Hematopoietic multipotent progenitor cell treated with erythropoietin and hydrocortisone succinate and interleukin-3 and kit ligand, for 15 days (in vitro differentiated cells): ENCODE measurements at places on chromosomes 12 and 14.

- no peak for DNase-seq
These were observed 4.4 kb downstream of the MMP17 start for GRCh38 chr12:131832321-131833231.

DNA sequence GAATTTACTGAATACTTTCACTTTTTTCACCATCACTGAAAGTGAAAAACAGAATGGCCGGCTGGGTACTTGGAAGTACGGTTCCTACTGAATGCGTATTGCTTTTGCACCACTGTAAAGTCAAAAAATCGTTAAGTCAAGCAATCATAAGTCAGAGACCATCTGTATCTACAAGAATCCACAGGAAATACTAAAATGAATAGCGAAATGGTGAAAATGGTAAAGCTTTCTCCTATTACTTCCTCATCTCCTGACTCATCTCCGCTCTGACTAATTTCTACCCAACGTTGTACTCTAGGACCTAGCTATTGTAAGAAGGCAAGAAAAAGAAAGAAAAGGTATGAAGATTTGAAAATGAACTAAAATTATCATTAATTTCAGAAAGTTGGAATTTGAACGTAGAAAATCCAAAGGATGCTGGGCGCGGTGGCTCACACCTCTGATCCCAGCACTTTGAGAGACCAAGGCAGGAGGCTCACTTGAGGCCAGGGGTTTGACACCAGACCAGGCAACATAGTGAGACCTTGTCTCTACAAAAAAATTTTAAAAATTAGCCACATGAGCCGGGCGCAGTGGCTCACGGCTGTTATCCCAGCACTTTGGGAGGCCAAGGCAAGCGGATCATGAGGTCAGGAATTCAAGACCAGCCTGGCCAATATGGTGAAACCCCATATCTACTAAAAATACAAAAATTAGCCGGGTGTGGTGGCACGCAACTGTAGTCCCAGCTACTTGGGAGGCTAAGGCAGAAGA lies 5.3 kb upstream of the CDCA4 start:
- DNase-seq, result no peak

DNA sequence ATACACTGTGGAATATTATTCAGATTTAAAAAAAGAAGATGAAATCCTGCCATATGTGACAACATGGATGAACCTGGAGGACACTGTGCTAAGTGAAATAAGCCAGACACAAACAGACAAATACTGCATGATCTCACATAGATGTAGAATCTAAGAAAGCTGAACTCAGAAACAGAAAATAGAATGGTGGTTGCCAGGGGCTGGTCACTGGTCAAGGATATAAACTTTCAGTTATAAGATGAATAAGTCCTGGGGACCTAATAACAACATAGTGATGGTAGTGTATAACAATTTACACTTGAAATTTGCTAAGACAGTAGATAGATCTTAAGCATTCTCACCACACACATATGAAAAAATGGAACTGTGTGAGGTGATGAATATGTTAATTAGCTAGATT lies 161.3 kb upstream of the TMCC3 start:
- no peak for DNase-seq

- no peak for DNase-seq
These were observed 32.3 kb upstream of the INF2 start for GRCh38 chr14:104657101-104657524.

DNA sequence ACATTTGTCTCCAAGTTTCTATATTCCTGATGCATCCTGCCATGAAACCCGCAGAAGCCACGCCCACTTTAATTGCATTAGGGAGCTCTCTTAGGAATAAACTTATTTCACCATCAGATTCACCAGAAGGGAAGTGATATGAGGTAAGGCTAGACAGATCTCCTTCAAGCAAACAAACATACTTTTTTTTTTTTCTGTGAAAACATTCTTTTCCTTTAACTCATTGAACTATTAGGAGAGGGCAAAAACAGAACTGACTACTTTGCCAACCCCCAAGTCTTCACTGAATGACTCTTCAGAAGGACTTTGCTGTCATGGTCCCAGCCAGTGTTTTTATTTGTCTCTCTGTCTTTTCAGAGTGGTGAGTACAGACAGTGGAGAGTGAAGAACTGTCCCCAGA lies 48.4 kb downstream of the GTF2A1 start:
- DNase-seq, result no peak

DNA sequence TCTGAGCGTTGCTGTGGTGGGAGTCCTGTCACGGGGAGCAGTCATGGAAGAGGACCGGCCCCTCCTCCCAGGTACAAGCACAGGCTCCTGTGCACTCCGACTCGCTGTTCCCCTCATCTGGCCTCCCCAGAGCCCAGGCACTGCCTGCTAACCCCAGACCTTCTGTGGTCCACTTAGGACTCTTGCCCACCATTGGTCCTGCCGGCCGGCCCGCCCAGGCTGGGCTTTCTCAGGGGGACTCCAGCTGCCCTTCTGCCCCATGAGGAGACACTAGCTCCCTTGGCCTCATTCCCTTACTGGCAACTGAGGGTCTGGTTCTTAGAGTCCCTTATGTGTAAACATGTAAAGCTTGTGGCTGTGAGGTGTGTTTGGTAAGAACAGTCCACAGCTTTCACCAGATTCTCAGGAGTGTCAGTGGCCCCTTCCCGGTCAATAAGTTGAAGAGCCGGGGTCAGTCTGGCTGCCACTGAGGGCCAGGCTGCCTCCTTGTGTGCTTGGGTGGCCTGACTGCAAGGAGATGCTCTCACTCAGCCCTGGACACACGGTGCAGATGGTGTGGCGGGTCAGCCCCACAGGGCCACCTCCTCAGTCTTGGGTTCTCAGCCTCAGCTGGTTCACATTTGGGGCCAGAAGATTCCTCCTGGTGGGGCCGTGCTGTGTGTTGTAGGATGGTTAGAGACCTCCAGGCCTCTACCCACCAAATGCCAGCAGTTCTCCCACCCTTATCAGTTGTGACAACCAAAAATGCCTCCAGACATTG lies 43.6 kb downstream of the DDX51 start:
- no peak for DNase-seq

DNA sequence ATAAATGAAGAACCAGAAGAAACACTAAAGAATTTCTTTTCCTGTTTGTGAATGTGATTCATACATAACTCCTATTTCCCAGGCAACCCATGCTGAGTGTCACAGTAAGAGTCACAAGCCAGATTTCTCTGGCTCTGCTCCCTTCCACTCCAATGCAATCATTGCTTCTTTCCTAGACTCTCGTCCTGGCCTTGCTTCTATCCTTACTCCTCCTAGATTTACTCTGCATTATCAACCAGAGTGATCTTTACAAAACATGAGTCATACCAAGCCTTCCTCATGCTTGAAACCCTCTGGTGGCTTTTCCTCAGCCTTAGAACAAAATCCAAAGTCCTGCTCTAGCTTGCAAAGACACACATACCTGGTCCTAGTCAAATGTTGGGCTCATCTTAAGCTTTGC lies 13.3 kb downstream of the IL22 start:
- DNase-seq, result peak; percentile 5

- no peak for DNase-seq
These were observed 96.6 kb downstream of the LMNTD1 start for GRCh38 chr12:25456474-25456873.

GRCh38 chr12:118206107-118206412 lies 70.1 kb downstream of the PEBP1 start:
- no peak for DNase-seq
